ENCODE measurements at places on chromosomes 16 and 17.
A peak's percentile ranks its signal among the peaks of the same experiment; 100 is the strongest.

- peak; percentile 90 for DNase-seq
Observed at GRCh38 chr17:17783825-17784656, 52.7 kb downstream of the SREBF1 start.

- DNase-seq = no peak
Observed at GRCh38 chr17:29038085-29038795, 4.7 kb upstream of the PIPOX start.

- DNase-seq = no peak
Observed at GRCh38 chr16:50315346-50315997, 49.1 kb downstream of the ADCY7 start.

- no peak for DNase-seq
Observed at GRCh38 chr17:77594416-77595209, 363.9 kb upstream of the TNRC6C start.

DNA sequence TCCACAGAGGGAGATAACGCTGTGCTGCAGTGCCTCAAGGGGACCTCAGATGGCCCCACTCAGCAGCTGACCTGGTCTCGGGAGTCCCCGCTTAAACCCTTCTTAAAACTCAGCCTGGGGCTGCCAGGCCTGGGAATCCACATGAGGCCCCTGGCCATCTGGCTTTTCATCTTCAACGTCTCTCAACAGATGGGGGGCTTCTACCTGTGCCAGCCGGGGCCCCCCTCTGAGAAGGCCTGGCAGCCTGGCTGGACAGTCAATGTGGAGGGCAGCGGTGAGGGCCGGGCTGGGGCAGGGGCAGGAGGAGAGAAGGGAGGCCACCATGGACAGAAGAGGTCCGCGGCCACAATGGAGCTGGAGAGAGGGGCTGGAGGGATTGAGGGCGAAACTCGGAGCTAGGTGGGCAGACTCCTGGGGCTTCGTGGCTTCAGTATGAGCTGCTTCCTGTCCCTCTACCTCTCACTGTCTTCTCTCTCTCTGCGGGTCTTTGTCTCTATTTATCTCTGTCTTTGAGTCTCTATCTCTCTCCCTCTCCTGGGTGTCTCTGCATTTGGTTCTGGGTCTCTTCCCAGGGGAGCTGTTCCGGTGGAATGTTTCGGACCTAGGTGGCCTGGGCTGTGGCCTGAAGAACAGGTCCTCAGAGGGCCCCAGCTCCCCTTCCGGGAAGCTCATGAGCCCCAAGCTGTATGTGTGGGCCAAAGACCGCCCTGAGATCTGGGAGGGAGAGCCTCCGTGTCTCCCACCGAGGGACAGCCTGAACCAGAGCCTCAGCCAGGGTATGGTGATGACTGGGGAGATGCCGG, 769 bp downstream of the CD19 start:
- DNase-seq = no peak

DNA sequence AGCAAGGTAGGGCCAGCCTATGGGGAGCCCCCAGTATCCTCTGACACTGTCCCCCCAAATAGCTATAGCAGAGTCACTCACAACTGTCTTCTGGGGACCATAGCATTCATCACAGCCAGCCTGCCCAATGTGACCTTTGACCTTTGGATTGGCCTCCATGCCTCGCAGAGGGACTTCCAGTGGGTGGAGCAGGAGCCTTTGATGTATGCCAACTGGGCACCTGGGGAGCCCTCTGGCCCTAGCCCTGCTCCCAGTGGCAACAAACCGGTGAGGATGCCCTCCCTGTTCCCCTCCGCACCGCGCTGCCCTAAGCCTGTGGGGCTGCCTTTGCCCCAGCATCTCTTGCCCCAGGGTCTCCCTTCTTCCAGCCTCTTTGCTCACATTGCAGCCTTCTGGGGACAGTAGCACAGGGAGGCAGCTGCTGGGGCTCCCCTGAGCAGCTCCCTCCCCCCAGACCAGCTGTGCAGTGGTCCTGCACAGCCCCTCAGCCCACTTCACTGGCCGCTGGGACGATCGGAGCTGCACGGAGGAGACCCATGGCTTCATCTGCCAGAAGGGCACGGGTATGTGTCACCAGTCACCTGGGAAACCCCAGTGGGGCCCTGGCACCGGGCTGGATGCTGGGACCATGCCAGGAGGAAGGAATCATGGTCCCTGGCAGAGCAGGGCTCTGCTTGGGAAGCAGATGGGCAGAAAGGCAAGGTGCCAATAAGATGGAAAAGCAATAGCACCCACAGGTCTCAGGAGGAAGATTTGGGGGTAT, 61.1 kb downstream of the MRC2 start:
- peak; percentile 48 for DNase-seq

DNA sequence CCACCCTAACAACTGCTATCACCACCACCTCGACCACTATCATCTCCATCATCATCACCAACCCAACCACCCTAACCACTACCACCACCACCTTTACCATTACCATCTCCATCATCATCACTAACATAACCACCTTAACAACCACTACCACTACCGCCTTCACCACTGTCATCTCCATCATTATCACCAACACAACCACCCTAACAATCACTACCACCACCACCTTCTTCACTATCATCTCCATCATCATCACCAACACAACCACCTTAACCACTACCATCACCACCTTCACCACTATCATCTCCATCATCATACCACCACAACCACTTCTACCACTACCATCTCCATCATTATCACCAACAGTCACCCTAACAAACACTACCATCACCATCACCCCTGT, 101.4 kb downstream of the BANP start:
- no peak for DNase-seq

- DNase-seq = no peak
Observed at GRCh38 chr17:70365091-70365583, 195.8 kb downstream of the KCNJ2 start.

- no peak for DNase-seq
Observed at GRCh38 chr17:6393351-6393952, 41.5 kb downstream of the AIPL1 start.

GRCh38 chr16:69890114-69890891, 60.8 kb upstream of the CLEC18A start:
- DNase-seq = peak; percentile 97

DNA sequence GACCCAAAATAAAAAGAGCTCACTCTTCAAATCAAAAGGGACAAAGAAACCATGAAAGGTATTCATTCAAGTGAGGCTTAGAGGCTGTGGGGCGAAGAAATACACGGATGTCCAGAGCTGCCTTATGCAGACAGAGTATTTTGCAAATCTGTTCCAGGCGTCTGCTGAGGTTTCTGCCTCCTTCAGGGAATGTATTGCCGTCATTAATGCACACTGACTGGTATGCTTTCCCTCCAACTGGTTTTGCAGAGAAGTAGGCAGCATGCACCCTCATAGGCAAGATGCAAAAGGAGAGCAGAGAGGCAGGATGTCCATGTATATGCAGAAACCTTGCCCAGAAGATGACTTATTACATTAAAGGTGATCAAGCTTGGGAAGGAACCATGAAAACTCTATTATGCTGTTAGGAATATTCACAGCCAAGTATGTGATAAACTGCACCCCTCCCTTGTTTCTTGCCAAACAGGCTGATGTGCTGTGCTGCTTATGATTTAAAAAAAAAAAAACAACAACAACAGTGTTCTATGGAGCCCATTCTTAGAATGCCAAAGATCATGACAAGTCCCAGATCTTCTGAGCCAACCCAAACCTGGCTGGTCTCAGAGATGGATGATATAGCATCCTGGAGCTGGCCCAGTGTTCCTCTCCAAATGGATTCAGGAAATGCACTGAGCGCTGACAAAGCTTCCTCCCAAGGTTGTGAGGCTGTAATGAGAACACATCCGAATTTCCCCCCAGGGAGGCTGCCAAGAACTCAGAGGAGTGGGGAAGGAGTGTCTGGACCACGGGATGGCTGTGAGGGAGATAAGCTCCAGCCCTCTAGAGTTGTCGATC, 77.6 kb upstream of the HLF start:
- no peak for DNase-seq

Data from NCI-H2081 (cell line).